KBM-7 (cell line): ENCODE measurements at places on chromosomes 7 and 10.

DNA sequence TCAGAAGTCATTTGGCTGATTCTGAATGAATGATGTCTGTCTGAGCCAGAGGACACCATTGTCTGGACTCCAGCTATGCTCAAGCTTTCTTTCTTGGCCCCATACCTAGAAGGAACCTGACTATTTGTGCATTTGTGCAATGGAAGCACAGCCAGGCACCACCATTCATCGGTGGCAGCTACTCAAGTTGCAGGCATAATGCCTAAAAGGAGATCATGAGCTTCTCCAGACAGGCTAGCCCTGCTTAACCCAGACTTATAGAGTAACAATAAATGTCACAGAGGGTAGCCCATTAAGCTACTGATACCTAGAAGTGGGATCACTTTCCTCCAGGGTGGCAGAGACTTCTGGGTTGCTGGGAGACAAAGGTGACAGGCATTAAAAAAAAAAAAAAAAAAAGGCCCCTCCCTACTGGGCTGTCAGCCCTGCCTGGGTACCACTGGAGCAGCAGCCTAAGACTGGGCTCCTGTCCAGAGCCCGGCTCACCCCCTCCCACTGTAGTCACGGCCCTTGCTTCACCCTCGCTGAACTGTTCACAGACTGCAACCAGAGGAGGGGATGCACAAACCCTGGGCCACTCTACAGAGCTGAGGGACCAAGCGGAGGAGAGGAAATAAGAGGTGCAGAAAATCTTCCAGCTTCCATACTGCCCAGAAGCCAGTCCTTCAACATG is 75.4 kb upstream of the ATP6V0A4 start:
- DNase-seq: no peak

DNA sequence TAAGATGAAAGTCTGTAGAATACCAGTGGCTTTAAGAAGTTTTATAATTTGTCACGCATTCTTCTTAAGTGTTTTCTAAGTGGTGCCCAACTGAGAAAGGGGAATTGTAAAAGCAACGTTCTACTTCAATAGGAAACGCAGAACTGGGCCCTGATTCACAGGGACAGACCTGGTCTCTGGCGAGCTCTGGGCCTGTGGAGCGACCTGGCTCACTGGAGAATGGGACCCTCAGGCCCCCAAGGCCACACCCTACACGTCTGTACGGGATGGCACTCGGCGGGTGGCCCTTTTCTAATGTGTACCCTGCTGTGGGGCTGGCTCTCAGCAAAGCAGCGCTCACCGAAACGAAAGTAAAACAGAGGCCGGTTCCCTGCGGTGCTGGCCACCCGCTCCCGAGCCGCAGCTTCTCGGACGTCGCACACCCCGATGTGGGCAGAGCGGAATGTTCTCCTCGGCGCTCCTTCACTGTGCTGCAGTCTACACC is 205.0 kb downstream of the DIP2C start:
- peak; percentile 35 for DNase-seq

GRCh38 chr7:35729061-35729783 is 34.3 kb upstream of the HERPUD2 start:
- peak; percentile 88 for DNase-seq

DNA sequence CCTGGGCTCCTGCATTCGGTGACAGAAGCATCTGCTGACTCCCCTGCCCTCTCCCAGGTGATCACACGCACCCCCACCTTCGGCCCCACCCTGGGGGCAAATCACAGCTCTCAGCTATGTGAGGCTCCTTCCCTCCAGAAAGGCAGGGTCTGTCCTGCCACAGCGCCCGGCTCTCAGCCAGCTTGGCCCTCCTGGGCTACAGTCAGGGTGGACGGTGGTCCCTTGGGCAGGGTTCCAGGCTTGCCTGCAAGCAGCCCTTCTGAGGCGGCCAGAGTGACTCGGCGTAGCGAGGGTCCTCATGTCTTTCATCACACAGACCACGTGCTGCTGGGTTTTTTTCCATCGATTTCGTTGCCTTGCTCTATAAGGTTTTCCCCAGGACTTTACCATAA is 53.6 kb upstream of the EBF3 start:
- DNase-seq: no peak
